ENCODE measurements at places on chromosomes 6 and 20.
A peak's percentile ranks its signal among the peaks of the same experiment; 100 is the strongest.

- no peak for DNase-seq
Measured at GRCh38 chr20:34155836-34156235, 43.8 kb upstream of the EIF2S2 start.

DNA sequence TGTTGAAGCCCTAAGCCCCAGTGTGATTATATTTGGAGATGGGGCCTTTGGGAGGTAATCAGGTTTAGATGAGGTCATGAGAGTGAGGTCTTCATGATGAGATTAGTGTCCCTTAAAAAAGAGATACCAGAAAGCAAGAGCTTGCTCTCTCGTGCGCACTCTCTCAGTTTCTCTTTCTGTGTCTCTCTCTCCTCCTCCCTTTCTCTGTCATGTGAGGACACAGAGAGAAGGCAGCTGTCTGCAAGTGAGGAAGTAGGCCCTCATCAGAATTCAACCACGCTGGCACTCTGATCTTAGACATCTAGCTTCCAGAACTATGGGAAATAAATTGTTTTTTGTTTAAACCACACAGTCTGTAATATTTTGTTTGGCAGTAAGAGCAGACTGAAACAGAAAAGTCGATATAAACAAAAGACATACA is 180.5 kb downstream of the IBTK start:
- no peak for DNase-seq

DNA sequence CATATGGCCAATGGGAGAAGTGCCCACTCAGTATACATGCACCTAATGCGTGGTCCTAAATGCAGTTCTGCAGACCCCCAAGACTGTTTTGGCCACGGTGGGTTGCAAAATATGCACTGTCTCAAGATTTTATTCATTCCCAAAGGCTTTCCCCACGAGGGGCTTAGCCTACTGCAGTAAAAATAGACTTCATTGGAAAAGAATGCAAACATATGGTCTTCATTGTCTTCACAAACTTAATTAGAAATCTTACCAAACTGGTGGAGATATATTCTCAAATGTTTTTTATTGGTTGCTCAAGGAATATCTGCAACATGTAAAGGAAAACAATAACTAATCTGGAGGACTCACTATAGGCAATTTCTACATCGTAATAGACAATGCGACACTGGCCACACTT is 31.6 kb upstream of the PRL start:
- DNase-seq: no peak

- DNase-seq: peak; percentile 32
Measured at GRCh38 chr20:36988494-36988966, 37.0 kb upstream of the SAMHD1 start.

DNA sequence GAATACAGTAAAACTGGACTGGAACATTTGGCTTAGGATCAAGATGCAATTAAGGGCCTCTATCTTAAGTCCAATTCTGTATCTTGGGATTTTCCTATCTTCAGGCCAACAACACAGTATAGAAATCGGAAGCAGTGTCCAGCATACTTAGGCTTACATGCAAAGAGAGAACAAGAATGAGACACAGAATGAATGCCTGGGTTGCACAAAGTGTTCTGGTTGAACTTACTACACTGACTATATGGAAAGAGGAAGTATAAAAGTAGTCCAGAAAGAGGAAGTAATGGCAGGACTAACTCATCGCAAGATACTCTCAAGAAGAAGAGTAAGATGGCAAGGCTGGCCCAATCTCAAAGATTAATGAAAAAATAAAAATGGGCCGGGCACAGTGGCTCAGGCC is 87.6 kb downstream of the BTBD9 start:
- DNase-seq: no peak

DNA sequence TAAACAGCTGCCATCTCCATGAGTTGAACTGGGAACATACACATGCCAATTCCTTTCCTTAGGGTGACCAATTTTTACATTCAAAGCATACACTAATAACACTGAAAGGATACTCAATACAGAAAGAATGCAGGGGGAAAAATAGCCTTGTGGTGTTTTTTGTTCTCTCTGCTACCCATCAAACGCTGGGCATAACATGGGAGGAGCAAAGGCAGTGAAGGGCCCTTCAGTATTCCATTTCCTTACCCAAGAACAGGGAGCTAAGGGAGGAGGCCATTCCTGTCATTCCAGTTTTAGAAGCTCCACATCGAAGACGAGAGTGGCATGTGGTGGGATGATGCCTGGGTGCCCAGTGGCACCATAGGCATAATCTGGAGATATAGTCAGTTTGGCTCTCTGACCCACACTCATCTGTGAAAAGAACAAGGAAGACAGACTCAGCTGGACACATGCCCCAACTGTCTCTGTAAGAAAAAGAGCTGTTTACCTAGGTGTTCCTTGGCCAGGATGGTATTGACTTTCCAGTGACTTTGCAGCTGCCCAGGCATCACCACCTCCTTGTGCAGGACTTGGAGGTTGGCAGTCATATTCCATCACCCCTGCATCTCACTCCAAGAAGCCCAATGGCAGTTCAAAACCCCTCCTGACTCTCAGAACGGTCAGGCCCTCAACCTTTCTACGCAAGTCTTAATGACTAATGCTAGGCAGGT is 20.9 kb downstream of the FKBP1A start:
- no peak for DNase-seq

GRCh38 chr20:18790787-18791186 is 22.8 kb upstream of the SCP2D1 start:
- no peak for DNase-seq

GRCh38 chr6:132888701-132889100 is 74.3 kb downstream of the RPS12 start:
- DNase-seq: no peak

GRCh38 chr20:34560614-34561013 is 2.1 kb downstream of the MAP1LC3A start:
- no peak for DNase-seq

DNA sequence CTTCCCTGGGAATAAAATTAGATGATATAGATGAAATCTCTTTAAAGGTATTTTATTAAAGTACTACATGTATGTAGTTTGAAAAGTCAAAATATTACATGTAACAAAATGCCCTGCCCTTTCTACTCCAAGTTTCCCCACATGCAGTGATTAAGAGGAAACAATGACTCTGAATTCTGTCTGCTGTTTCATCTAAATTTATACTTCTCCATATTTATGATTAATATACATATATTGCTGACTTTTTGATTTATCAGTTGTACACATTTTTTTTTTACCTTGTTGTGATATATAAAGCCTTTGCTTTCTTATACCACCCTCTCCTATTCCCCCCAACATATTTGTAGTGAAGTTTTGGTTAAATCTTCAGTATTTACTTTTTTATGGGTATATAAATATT is 127.9 kb downstream of the ZFAND3 start:
- DNase-seq: no peak

- DNase-seq: no peak
Measured at GRCh38 chr6:72212686-72213085, 326.3 kb downstream of the RIMS1 start.

DNA sequence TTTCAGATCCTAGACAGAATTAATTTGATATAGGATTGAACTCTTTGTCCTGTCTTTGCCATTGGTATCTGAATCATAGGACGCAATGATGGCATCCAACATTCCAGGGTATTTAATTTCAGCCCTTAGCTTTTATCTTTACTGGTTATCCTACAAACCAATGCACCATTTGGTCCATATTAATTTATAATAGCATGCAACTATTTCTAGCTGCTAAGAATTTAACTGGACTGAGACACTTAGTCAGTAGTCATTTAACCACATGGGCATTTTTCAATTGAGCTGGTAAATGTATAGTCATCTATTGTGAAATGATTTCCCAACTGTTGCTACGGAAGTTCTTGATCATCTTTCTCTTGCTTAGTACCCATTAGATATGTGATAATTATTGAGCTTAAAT is 141.1 kb downstream of the CD164 start:
- DNase-seq: no peak

DNA sequence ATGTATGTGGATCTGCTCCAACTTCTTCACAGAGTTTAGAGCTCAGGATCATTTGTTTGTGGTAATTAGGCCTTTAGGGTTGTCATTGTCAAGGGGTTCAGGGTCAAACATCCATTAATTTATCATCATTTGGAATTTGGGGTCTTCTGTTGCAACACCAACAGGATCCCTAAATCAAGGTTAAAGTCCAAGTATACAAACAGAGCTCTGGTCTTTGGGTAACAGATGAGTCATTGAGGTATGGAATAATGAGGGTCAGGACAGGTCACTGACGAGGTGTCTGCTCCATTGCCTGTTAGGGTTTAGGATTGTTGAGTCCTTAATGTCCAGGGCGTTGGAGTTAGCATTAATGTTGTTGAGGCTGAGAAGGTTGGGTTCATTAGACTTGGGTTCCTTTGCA is 47.6 kb downstream of the PRND start:
- no peak for DNase-seq

DNA sequence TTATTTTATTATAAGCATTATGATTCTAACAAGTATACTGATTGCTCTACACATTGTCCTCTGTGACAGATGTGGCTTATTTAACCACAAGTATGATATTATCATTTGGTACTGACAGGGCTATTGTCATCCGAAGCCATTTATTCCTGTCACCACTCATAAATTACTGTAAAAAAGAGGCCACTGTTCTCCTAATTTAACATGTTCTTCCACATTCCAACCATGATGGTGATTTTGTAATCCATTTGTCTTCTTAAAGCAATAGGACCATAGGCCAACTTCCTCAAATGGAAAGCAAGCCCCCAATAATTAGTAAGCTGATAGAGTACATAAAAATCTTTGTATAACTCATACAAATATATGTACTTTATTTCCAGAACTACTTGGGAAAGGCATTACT is 50.6 kb downstream of the FUT9 start:
- DNase-seq: no peak

DNA sequence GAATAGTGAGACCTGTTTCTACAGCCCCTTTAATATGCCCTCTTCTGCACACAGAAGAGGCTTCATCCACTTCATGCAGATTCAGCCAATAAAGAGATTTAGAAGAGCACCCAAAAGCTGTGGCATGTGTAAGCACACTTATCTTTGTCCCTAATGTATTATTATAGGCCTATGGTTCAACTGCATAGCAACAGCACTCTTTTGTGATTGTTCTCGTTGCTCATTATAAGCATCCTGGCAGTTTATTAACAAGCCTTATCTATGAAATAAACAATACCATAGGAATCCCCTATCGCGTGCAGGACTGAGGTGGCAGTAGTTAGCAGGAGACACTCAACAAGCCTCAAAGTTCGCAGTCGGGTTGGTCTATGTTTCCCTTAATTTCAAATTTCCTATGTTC is 138.5 kb upstream of the BEND6 start:
- no peak for DNase-seq

DNA sequence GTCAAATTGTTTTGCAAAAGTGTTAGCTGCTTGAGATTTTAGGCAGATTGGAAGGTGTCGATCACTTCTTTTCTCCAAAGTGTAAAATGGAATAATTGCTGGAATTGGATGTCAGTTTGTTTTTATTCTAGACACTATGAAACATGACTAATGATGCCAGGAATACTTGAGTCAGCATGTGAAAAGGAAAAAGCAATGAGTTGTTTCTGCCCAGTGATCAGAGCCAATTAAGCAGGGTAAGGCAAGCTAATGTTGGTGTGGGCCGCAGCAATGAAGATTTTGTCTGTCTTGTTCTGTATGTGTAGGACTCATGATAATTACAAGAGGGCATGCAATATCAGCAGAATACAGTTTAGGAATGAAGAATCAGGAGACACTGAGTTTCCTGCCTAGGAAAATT is 110.3 kb downstream of the CARMIL1 start:
- no peak for DNase-seq

GRCh38 chr6:129209355-129209754 is 326.4 kb downstream of the LAMA2 start:
- DNase-seq: no peak

DNA sequence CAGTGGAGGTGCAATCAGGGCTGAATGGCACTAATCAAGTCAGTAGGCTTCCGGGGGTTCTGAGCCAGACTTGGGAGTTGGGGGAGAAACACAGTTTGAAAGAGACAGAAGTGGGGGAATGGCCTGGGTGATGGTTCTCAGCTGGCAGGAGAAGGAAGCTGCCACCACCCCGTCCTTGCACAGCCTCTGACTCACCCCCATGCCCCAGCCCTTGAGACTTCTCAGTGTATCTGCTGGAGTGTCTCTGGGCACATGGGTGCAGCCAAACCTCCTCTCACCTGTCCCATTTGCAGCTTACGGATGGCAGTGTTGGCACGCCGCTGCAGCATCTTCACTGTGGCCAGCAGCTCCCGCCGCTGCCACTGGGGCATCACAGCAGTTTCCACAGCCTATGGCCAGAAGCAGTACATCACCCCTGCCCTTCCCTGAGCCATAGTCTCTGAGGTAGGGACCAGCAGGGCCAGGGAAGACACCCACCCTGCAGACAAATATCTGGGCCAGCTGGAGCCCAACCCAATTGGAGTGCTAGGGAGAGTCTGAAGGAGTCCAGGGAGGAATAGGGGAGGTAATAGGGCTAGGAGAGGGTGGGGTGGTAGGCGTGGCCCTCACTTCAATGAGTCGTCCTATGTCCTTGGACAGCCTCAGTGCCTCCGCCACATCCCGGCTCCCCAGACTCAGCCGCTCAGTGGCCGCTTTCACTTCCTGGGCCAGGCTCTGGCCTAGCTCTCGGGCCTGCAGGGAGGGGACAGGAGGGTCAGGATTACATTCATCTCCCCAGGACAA is 11.2 kb downstream of the AARS2 start:
- no peak for DNase-seq

DNA sequence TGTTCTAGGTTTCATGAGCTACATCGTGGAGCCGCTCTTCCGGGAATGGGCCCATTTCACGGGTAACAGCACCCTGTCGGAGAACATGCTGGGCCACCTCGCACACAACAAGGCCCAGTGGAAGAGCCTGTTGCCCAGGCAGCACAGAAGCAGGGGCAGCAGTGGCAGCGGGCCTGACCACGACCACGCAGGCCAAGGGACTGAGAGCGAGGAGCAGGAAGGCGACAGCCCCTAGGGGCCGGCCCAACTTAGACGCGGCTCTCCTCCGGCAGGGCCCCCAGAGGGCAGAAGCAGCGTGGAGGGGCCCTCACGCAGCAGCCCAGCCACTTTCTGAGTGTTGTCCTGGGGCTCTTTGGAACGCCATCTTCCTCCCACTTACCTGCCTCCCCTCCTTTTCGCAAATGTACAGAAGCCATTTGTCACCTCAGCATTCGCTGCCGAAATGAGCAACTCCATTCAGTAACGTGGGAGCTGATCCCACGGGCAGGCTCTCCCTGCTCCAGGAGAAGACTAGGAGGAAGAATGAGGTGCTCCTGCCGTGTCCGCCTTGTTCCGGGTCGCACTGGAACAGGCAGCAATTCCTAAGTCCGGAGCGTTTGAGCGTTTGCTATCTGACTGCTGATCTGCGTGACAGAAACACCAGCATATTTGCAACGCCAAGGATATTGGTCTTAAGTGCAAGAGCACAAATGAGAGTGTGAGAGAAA is 58.4 kb downstream of the MTFR2 start:
- DNase-seq: no peak

DNA sequence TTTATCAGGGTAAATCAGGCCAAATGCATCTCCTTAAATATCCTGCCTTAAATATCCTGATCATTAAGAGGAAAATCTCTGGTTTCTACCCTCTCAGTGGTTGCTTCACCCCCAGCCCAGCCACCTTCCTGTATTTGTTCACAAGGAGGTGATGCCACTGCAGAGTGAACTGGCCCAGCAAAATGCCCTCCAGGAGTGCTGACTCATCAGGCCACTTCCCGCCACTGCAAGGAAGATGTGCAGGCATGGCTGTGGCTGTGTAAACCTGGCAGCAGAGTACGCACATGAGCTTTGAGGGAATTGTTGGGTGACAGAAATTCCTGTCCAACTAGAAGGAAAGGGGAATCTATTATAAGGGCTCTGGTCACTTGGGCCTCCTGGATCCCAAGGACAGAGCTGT is 13.8 kb downstream of the NQO2 start:
- DNase-seq: peak; percentile 12

All from CD4-positive, alpha-beta T cell treated with Interleukin-6 at 100 ng/mL for 8 hours (primary cell).